ENCODE measurements at places on chromosomes 11 and 22.

DNA sequence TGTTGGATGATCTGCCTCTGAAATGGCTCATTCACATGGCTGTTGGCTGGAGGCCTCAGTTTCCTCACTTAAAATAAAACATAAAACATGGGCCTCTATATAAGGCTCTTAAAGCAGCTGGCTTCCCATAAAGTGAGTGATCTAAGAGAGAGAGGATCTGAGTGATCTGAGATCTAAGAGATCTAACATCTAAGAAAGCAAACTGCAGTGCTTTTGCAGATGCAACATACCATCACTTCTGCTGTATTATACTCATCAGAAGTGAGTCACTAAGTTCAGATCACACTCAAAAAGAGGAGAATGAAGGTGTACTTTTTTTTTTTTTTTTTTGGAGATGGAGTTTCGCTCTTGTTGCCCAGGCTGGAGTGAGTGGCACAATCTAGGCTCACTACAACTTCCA lies 18.1 kb upstream of the HSPA8 start:
- DNase-seq: no peak

GRCh38 chr11:86629045-86629706 lies 43.2 kb downstream of the ME3 start:
- DNase-seq: no peak

GRCh38 chr11:13288375-13289029 lies 10.9 kb downstream of the BMAL1 start:
- no peak for DNase-seq

DNA sequence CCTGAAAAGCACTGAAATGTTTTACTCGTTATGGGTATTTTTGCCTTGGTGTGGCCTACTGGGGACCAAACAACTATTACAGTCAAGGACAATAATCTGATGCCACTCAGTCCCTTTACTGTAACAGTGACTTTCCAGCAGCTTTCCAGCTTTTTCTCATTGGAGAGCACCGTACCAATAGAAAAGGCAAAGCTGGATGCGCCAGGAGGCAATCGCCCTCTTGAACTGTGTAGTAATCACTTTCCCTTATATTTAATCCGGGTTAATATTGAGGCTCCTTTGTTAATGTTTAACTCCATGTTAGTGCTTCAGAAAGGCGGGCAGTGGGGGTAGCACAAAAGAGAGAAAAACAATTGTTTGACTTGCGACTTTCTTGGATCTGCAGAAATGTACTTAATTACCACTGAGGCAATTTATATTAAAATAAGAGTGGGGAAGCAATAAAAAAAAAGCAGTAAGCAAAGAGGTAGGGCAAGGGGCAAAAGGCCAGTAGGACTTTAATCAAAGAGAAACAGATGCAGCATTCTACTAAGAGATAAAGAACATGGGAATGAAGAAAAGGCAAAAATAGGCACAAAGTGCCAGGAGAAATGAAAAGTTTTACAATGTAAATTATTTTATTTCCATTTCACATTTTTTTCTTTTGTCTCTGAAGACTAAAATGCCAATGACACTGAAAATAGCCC lies 81.6 kb downstream of the LRRC4C start:
- no peak for DNase-seq

DNA sequence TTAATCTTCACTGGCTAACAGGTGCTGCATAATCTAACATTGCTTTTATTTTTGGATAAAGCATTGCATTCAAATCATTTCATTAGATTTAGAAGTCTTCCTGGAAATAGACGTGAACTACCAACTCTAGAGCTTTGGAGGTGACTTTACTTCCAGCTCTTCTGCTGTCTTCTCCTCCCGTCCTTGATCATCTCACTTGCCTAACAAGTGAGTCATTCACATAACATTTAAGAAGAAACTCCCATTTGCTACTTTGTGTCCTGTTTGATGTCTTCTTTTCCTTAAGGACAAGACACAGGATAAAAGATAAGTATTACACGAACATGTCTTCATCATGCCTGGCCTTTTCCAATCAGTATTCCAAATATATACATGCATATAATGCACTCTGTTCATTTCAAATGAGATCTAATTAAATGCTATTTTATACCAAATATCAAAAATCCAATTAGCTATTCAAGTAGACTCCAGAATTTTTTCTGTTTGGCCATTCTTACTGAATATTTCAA lies 88.3 kb downstream of the BDNF start:
- DNase-seq: no peak

- no peak for DNase-seq
These were observed 15.4 kb upstream of the ANGPTL5 start for GRCh38 chr11:101931692-101932091.

GRCh38 chr11:73394416-73395296 lies 18.5 kb downstream of the RELT start:
- DNase-seq: no peak

- no peak for DNase-seq
These were observed 729.8 kb upstream of the ANO3 start for GRCh38 chr11:25602149-25602548.

DNA sequence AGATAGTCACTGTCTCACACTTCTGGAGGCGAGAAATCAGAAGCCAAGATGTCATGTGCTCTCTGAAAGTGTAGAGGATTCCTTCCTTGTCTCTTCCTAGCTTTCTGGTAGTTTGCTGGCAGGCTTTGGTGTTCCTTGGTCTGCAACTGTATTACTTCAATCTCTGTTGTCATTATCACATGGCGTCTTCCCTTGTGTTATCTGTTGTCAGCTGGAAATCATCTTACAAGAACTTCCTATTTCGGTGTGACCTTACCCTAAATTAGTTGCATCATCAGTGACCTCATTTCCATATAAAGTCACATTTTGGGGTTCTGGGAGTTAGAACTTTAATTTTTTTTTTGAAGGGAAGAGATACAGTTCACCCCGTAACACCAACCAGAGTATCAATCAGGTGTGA lies 3.3 kb upstream of the LIN7C start:
- DNase-seq: no peak

DNA sequence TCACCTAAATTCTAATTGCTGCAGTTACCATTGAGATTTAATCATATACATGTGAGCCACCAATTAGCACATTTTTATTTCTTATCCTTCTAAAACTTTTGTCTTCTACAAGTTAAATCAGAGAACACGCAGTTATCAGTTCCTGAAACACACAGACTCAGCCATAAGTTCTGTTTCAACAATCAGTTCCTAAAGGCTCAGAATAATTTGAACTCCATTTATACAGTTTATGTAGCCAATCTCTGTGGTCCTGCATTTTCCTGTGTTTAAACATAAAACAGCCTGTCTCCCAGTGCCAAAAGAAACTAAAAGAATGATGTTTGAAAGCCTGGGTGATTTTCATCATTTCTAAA lies 2.9 kb downstream of the PLAAT3 start:
- DNase-seq: no peak

- no peak for DNase-seq
These were observed 29.9 kb downstream of the GUCY1A2 start for GRCh38 chr11:106988151-106989077.

DNA sequence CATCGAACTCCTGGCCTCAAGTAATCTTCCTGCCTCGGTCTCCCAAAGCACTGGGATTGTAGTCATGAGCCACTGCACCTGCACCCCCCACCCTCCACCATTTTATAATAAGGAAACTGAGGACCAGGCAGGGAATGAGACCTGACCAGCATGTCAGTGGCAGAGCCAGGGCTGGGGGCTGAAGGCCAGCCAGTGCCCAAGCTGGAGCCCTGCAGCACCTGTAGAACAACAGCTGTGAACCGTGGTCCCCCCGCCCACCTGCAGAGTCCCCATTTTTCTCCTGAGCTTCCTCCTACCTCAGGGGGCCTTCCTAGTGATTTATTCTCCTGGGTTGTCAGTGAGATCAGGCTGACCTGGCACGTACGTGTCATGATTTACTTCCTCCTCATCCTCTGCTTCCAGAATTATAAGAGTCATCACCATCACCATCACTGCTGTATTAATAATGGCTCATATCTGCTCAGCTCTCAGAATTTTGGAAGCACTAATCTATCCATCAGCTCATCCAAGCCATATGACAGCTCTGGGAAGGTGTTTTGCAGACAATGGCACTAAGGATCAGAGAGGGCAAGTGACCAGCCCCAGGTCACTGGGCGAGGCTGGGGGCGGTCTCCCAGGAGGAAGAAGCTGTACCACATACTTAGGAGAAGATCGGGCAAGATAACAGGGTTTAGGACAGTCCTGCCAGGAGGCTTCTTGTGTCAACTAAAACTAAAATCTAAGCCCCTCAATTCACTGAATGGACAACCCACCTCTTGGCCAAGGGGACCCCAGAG lies 5.5 kb upstream of the SLCO2B1 start:
- no peak for DNase-seq

DNA sequence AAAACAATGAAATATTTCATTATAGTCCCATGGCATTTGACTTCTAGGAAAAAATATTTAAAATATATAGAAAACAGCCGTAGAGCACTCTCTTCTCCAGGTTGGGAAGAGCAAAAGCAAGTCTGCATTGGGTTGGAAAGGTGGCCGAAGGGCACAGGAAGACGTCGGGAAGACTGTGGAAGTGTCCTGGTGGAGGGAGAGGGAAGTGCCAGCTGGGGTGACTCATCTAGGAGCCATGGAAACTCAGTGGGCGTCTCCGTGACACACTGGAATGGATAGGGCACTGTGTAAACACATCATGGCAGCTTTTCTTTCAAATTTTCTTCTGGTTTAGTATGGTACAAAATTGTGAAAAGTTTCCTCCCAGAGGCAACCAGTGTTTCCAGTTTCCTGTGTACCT lies 12.7 kb downstream of the GTPBP1 start:
- DNase-seq: no peak

- no peak for DNase-seq
These were observed 16.7 kb downstream of the BCL2L13 start for GRCh38 chr22:17655289-17655688.

DNA sequence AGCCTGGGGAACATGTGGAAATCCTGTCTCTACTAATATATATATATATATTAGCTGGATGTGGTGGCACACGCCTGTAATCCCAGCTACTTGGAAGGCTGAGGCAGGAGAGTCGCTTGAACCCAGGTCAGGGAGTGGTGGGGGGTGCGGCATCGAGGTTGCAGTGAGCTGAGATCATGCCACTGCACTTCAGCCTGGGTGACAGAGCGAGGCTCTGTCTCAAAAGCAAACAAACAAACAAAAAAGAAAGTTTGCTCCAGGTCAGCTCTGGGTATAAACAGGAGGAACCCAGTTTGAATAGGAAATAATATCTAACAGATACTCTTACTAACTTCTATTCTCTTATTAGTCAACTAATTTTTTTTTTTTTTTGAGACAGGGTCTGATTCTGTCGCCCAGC lies 34.3 kb upstream of the CECR2 start:
- DNase-seq: no peak

GRCh38 chr22:32699686-32700085 lies 101.8 kb upstream of the TIMP3 start:
- DNase-seq: no peak

DNA sequence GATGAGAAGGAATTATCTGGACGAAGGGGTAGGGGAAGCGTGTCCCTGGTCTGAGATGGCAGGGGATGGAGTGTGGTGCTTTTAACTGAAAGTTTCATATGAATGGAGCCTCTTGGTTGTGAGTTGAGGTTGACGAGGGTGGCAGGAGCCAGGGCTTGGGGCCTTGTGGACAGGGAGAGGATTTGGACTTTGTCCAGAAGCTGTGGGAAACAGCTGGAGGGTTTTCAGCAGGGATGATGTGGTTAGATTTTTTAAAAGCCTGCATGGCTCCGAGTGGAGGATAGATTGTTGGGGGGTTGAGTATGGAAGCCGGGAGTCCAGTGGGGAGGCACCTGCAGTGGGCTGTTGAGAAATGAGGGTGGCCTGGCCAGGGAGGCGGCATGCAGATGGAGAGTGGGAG lies 24.8 kb downstream of the MYO7A start:
- no peak for DNase-seq
